ENCODE measurements at places on chromosomes 11 and 22.

DNA sequence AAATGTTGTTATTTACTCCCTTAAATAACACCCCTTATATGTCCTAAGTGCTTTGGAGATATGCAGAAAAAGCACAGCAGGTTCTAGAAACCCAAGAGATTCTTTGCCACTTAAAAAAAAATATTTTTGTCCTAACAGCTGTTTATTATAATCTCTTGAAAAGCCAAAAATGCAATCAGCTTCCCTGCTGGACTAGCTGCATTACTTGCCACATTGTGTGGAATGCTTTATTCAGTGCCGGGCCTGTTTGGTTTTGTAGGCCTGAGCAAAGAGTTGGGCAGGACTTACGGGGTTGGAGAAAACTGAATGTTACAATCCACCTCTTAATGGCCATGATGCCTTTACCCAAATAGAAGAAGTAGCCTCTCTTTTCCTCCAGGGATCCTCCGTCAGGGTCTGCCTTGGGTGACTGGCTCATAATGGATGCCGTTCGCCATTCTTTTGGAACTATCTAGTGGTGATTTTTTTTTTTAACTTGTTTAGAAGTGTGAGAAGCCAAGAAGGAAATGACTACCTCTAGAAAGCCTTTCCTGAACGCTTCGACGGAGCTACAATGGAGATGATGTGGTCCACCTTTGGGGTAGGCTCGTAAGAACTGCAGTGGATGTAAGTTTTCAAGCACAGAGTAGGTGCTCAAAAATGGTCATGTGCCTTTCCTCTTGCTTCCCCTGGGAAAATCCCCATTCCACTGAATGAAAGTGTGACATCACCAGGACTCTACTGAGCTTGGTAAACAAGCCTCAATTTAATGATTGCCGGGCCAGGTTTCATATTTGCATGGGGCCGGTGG, 241.3 kb upstream of the NCAM1 start:
- no peak for DNase-seq

DNA sequence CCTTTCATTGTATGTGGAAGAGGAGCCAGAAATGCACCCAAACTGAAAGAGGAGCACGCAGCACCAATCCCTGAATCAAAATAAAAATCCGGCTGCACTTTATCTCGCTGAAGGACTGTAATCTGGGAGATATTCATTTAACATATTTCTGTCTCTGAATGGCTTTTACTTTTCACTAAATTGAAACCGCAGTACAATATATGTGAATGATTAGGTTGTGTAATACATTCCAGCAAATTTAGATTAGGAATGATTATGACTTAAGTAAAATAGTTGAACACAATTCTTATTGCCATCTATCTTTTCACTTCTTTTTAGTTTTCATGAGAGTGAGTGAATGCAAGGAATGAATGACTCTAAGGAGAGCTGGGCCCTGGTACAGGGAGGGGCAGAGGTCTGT, 232.1 kb downstream of the ST3GAL4 start:
- no peak for DNase-seq

DNA sequence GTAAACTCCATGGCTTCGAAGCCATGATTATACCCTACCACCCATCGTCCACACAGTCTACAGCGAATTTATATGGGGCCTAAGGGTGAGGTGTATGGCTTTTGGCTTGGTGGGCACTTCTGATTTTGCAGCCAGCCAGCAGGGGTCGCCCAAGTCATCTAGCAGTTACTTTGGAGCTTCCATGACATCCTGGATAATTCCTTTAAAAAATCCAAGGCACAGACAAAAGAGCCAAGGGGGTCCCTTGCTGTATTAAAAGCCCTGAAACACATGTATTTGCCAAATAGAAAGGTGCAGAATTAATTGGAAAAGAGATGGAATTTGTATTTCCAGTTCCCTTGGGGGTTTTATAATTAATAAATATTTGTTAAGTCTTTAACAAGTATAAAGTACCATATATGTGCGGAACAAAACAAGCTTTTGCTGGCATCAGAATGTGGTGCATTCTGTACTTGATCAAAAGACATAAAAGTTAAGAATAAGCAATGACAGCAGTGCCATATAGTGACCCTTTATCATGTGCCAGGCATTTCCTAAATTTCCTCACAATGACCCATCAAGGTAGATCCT, 132.8 kb upstream of the PITPNB start:
- peak; percentile 15 for DNase-seq

DNA sequence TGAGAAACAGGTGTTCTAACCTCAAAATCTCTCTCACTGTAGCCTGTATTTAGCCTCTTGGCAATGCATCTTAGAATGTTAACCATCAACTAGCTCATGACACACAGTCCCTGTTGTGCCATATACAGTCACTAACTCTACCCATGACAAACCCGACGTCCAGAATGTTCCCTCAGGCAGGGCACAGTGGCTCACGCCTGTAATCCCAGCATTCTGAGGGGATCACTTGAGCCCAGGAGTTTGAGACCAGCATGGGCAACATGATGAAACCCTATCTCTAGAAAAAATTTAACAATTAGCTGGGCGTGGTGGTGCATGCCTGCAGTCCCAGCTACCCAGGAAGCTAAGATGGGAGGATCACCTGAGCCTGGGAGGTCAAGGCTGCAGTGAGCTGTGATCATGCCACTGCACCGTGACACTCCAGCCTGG, 18.2 kb upstream of the CCDC34 start:
- no peak for DNase-seq

DNA sequence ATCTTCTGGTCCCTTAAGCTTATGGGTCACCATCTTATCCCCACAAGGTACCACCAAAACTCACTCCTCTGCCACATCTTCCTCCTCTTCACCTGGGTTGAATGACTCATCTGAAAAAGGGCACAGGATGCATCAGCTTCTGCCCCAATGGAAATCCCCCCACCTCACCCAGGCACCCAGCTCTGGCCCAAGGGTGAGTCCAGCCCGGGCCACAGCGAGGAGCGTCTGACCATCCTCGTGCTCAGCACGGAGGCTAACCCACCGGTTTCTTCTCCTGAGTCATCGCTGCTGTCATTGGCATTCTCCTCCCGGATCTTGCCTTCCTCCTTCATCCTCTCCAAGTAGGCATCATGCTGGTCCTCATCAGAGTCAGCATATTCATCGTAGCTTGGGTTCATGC, 5.3 kb upstream of the TNKS1BP1 start:
- DNase-seq = no peak

DNA sequence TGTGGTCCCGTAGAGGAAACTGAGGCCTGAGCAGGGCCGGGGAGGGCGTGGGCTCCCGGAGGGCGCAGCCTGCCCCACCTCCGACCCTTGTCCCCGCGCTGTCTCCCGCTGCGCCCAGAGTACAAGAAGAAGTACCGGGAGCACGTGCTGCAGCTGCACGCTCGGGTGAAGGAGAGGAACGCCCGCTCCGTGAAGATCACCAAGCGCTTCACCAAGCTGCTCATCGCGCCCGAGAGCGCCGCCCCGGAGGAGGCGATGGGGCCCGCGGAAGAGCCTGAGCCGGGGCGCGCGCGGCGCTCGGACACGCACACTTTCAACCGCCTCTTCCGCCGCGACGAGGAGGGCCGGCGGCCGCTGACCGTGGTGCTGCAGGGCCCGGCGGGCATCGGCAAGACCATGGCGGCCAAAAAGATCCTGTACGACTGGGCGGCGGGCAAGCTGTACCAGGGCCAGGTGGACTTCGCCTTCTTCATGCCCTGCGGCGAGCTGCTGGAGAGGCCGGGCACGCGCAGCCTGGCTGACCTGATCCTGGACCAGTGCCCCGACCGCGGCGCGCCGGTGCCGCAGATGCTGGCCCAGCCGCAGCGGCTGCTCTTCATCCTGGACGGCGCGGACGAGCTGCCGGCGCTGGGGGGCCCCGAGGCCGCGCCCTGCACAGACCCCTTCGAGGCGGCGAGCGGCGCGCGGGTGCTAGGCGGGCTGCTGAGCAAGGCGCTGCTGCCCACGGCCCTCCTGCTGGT, 1.9 kb downstream of the NLRP6 start:
- DNase-seq = peak; percentile 53

- no peak for DNase-seq
Measured at GRCh38 chr11:121274332-121274991, 18.1 kb upstream of the SC5D start.

DNA sequence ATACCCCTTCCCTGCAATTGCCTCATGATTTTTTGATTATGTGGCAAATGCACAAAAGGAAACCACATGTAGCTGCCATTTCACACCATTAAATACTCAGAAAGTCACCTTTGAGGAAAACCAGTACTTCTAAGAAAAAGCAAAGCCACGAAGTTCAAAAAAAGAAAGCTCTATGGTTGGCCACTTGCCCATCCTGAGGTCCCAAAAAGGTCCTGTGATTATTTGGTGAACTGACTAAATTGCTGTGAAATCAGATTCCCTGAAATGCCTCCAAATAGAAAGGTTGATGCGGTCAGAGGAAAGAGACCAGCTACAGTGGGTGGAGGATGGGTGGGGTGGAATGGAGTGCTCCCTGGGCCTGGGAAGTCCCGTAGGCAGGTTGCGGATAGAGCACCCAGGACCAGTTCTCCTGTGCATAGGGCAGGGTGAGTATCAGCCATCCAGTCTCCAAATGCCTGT, 26.9 kb downstream of the MRPL16 start:
- no peak for DNase-seq

- no peak for DNase-seq
Measured at GRCh38 chr11:32858731-32859130, 29.0 kb downstream of the PRRG4 start.

GRCh38 chr11:110857892-110858546, 145.8 kb upstream of the ARHGAP20 start:
- DNase-seq = no peak

GRCh38 chr11:70725278-70725677, 326.9 kb downstream of the CTTN start:
- no peak for DNase-seq

DNA sequence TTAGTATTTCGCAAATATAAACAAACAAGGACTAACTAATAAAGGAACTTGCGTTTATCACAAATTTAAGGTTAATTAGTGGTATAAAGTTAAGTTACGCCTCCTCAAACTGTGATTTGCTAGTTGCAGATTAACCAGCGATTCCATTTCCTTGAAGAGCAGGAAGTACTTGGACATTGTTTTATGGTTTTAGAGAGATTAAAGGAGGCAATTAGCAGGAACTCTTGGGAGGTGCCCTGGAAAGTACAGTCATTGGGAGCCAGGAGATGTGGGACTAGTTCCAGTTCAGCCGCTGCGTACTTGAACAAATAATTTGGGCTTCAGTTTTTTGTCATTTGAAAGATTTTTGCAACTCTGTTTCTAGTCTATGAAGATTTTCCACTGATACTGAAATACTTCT, 3.3 kb downstream of the FAM118B start:
- DNase-seq = no peak

GRCh38 chr11:58905011-58905720, 34.1 kb upstream of the GLYATL1 start:
- no peak for DNase-seq

DNA sequence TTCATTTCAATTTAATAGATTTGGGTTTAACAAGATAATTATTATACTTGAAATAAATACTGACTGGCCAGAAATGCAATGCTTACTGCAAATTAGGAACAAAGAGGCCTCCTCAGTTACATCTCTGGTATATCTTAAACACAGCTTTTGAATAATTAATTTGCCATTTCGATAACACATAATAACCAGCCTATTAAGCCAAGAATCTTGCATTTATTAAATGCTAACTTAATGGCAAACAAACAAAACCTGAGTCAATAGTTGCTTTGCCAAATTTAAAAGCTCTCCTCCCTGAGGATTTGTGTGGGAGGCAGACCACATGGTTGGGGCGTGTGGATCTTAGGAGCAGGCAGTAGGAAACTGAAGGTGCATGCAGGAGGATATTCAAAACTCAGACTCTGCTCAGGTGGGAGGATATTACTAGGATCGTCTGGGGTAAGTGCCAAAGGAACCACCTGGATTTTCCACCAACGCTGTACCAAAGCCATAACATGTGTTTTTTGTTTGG, 17.9 kb upstream of the FJX1 start:
- DNase-seq = no peak

- DNase-seq = no peak
Measured at GRCh38 chr11:126407682-126408288, 52.3 kb downstream of the ST3GAL4 start.

GRCh38 chr11:44361813-44362212, 51.9 kb upstream of the ALX4 start:
- no peak for DNase-seq

DNA sequence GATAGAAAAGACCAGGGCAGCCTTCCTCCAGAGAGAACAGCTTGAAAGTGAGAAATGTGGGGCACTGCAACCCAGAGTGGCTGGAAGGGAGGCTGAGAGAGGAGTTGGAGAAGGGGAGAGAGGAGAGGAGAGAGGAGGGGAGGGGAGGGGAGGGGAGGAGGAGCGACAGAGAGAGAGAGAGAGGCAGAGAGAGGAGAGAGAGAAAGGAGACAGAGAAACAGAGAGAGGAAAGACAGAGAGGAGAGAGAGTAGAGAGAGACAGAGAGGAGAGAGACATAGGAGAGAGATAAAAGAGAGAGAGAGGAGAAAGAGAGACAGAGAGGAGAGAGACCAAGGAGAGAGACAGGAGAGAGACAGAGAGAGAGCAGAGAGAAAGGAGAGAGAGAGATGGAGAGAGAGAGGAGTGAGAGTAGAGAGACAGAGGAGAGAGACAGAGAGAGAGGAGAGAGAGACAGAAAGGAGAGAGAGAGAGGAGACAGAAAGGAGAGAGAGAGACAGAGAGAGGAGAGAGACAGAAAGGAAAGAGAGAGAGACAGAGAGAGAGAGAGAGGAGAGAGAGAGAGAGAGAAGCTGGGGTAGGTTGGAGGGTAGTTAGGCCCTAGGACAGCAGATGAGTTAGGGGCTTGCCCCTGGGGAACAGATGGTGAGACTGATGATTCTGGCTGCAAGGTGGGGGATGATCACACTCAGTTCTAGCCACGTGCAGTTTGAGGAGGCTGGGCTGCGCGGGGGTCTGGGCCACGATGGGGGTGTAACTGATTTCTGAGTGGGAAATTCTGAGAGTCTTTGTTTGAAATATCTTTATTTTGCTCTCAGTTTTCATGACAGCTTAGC, 8.5 kb upstream of the SCYL1 start:
- DNase-seq = no peak

- DNase-seq = no peak
Measured at GRCh38 chr11:59197991-59198390, 14.7 kb downstream of the MPEG1 start.

DNA sequence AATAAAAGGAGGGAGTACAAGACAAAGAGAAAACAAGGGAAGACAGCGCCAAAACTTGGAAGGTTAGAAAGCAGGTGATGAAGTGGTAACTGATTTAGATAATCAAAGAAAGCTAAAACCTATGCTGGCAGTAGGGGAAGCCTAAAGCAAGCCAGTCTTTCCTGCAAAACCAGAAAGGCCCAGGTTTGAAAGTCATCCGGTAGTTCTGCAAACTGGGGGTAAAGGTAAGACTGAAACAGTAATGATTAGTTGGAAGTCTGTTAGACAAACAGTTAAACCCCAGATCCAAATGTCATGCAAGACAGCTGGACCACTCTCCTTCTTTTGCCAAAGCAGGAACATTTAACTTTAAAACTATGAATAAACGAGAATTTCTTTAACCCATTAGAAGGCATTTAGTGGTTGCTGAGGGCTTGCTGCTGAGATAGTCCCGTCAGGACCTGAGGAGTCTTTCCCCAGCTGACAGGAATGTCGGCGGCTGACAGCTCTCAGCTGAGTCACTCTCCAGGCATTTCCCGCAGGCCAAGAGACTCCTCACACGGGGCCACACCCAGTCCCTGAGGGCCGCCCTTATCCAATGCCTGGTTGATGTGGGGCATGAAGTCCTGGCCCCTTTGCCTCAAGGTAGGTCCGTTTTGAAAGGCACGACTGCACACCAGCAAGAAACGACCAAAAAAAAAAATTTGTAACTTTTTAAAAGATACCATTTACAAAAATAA, 36.3 kb upstream of the CFAP300 start:
- no peak for DNase-seq

GRCh38 chr11:103368145-103368544, 258.9 kb downstream of the DYNC2H1 start:
- no peak for DNase-seq

GRCh38 chr22:45425531-45426265, 12.2 kb downstream of the RIBC2 start:
- no peak for DNase-seq

Measured in CD4-positive, alpha-beta T cell treated with Interleukin-10 for 1 hour (primary cell).